ENCODE measurements at places on chromosomes 5 and 9.

- no peak for DNase-seq
Observed at GRCh38 chr9:124839612-124840299, 13.5 kb upstream of the WDR38 start.

- no peak for DNase-seq
Observed at GRCh38 chr9:98529841-98530240, 178.9 kb downstream of the GABBR2 start.

DNA sequence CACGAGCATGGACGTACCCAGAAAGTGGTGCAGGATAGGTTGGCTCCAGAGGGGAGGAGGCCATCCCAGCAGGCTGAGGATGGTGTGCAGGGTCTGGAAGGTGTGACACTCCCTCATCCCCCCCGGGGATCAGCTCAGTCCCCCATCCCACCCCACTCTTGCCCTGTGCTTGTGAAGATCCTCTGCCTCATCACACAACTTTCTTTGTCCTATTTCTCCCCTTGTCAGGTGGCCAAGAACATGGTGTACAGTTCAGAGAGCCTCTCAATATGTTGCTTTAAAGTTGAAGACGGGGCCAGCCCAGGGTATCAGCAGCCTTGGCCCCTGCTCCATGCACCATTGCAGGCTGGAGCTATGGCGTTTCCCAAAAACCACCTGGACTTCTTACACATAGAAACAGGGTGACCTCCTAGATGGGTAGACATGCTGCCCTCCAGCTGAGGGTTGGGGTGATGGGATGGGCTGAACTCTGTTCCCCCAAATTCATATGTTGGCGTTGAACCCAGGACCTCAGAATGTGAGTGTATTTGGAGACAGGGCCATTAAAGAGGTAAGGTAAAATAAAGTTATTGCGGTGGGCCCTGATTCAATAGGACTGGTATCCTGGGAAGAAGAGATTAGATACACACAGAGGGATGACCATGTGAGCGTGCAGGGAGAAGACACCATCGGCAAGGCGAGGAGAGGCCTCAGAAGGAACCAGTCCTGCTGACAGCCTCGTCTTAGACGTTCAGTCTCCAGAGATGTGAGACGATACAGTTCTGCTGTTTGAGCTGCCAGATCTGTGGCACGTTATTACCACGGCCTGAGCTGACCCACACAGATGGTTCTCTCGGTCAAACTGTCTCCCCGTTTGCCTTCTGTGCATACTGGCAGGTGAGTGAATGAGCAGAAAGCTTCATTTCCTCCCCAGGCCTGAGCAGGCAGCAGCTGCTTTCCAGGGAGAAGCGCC, 272.5 kb downstream of the GADD45G start:
- DNase-seq = no peak

- DNase-seq = no peak
Observed at GRCh38 chr5:122951658-122952057, 84.9 kb downstream of the PPIC start.

Data from KG1 (cell line).